ENCODE measurements at places on chromosomes 5 and 9. TPM values are rescaled to one million over a fixed set of nuclear protein-coding genes. Genes with fewer than 3 reads are reported as not detected.
A peak's percentile ranks its signal among the peaks of the same experiment; 100 is the strongest.

GRCh38 chr5:66807743-66808142, 211.6 kb downstream of the MAST4 start:
- H3K4me3 ChIP-seq, result no peak overlapping the region
- no peaks in the 10 kb centered on the region for H3K4me1 ChIP-seq
- DNase-seq, result peak; percentile 51
- no peak overlapping the region for H3K27ac ChIP-seq
- H3K27me3 ChIP-seq, result peaks cover 11% of the 10 kb centered on the region

DNA sequence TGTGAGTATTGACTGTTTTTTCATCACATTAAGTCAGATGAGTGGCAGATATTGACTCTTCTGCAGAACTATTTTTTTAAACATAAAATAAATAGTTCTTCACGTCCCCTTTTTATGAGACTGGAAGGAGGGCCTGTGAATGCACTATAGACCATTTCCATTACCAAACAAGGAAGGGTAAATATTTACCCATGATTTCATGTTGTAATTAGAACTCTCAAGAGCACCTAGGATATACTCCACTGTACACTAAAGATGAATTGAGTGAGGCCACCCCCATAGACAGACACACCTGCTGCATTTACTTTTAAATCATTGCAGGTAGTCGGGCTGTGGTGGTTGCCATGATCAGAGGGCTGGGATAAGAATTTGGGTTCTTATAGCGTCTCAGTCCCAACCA, 22.6 kb downstream of the SLC36A1 start:
- no peaks in the 10 kb centered on the region for H3K4me1 ChIP-seq
- no peak overlapping the region for H3K27ac ChIP-seq
- no peaks in the 10 kb centered on the region for H3K27me3 ChIP-seq

DNA sequence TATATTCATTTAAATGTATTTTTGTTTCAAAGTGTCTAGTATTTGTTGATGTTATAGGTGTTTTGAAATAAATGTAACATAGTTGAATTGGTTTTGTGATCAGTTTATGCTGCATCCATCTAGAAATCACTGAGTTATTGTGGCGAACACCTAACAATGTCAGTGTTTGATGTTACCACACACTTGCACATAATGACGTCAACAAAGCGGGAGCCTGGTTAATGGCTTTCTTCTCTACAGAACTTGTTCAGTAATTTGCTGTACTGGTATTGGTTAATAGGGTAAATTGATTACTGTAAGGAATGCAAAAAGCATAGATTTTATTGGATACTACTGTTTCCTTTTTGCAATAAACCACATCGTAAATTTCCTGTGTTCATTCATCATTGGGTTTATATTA, 133.0 kb downstream of the ATG10 start:
- H3K36me3 ChIP-seq, result no peaks in the 10 kb centered on the region
- no peaks in the 10 kb centered on the region for H3K27me3 ChIP-seq
- no peak for DNase-seq
- no peak overlapping the region for H3K4me3 ChIP-seq
- peaks cover 31% of the 10 kb centered on the region for H3K4me1 ChIP-seq

DNA sequence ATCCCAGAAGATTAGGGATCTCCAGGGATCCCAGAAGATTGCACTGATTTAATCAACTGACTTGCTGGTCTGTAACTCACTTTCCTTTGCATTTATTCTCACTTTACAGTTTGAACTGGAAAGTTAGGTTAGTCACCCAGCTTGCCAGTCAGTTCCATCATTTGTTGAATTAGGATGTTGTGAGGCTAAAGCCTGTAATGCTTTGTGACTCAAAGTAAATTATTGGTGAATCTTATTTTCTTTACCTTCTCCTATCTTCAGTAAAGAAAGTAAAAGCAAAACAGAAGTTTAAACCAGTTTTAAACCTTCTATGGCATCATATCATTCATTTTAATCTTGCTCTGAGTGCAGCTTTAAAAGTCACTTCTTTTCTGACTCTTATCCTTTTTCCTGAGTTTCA, 85.8 kb downstream of the SLC44A1 start:
- no peaks in the 10 kb centered on the region for H3K27me3 ChIP-seq
- H3K27ac ChIP-seq, result no peak overlapping the region
- no peaks in the 10 kb centered on the region for H3K4me1 ChIP-seq

GRCh38 chr5:126917918-126918614, 112.3 kb downstream of the MARCHF3 start:
- no peak overlapping the region for H3K4me3 ChIP-seq
- no peaks in the 10 kb centered on the region for H3K4me1 ChIP-seq

- peaks cover 21% of the 10 kb centered on the region for H3K27me3 ChIP-seq
- DNase-seq, result no peak
- H3K4me3 ChIP-seq, result no peak overlapping the region
- no peaks in the 10 kb centered on the region for H3K4me1 ChIP-seq
- no peak overlapping the region for H3K27ac ChIP-seq
- H3K36me3 ChIP-seq, result no peaks in the 10 kb centered on the region
Observed at GRCh38 chr9:79060766-79061165, 511.0 kb upstream of the TLE4 start.

DNA sequence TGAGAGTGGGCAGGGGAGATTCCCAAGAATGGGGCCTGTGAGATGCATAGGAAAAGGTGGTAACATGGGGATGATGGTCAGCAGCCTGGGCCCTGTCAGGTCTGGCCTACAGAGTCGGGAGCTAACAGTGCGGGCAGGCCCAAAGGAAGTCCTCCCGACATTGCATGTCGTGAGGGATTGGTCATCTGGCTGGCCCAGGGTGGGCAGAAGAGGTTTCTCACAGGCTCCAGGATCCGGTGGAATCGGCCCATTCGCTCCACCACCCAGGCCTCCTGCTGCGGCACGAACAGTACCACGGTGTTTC, 514 bp downstream of the STOML2 start:
- H3K27me3 ChIP-seq, result no peaks in the 10 kb centered on the region
- no peak for DNase-seq
- peak overlapping the region; percentile 72 for H3K4me3 ChIP-seq
- peak overlapping the region; percentile 81 for H3K27ac ChIP-seq
- peaks cover 14% of the 10 kb centered on the region for H3K4me1 ChIP-seq
- peaks cover 22% of the 10 kb centered on the region for H3K36me3 ChIP-seq

GRCh38 chr5:83523929-83524328, 52.4 kb downstream of the VCAN start:
- no peaks in the 10 kb centered on the region for H3K27me3 ChIP-seq
- no peak for DNase-seq
- H3K36me3 ChIP-seq, result no peaks in the 10 kb centered on the region
- no peaks in the 10 kb centered on the region for H3K4me1 ChIP-seq
- H3K27ac ChIP-seq, result no peak overlapping the region

GRCh38 chr5:78113689-78114264, 180.7 kb downstream of the AP3B1 start:
- no peak overlapping the region for H3K4me3 ChIP-seq
- no peaks in the 10 kb centered on the region for H3K4me1 ChIP-seq

- no peaks in the 10 kb centered on the region for H3K27me3 ChIP-seq
- DNase-seq, result no peak
- no peaks in the 10 kb centered on the region for H3K4me1 ChIP-seq
- H3K27ac ChIP-seq, result no peak overlapping the region
- no peaks in the 10 kb centered on the region for H3K36me3 ChIP-seq
Observed at GRCh38 chr9:102499468-102499867, 495.7 kb upstream of the CYLC2 start.

DNA sequence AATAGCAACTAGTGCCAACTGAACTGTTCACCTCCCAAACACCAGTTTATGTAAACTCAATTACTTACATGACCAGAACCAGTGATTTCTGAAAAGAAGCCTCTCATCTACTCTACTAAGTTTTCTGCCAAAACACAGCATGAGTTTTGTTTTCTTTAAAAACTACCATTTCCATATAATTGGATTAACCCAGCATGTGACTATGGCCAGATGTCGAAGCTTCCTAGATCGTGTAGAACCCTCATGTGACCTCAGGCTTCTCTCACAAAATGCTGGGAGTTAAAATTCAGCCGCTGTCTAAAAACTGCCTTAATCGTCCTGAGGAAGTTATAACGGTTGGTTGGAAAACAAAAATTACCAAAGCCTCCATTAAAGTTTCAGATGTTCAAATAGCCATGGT, 303.5 kb downstream of the IRX1 start:
- H3K4me3 ChIP-seq, result no peak overlapping the region
- H3K27me3 ChIP-seq, result no peaks in the 10 kb centered on the region
- H3K27ac ChIP-seq, result no peak overlapping the region
- no peaks in the 10 kb centered on the region for H3K4me1 ChIP-seq
- no peak for DNase-seq

DNA sequence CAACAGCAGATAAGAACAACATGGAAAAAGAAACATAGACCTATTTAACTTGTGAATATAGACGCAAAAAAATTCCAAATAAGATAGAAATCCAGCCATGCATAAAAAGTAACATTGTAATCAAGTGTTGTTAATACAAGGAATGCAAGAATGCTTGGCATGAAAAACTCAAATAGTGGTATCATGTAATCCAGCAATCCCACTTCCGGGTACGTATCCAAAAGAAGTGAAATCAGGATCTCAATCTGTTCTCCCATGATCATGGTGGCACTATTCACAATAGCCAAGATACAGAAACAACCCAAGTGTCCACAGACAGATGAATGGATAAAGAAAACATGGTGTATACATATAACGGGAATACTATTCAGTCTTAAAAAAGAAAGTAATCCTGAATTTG, 437.4 kb downstream of the ARHGEF28 start:
- H3K27ac ChIP-seq, result no peak overlapping the region
- H3K36me3 ChIP-seq, result no peaks in the 10 kb centered on the region
- no peaks in the 10 kb centered on the region for H3K4me1 ChIP-seq
- no peak for DNase-seq
- H3K27me3 ChIP-seq, result peaks cover 34% of the 10 kb centered on the region

- H3K4me3 ChIP-seq, result no peak overlapping the region
- no peaks in the 10 kb centered on the region for H3K27me3 ChIP-seq
- H3K27ac ChIP-seq, result no peak overlapping the region
- no peak for DNase-seq
- peaks cover 32% of the 10 kb centered on the region for H3K36me3 ChIP-seq
Observed at GRCh38 chr9:96818533-96818932, 35.8 kb downstream of the ZNF782 start.

- DNase-seq, result peak; percentile 45
- H3K4me1 ChIP-seq, result peaks cover 20% of the 10 kb centered on the region
- H3K4me3 ChIP-seq, result peak overlapping the region; percentile 98
- no peaks in the 10 kb centered on the region for H3K27me3 ChIP-seq
- no peaks in the 10 kb centered on the region for H3K36me3 ChIP-seq
- H3K27ac ChIP-seq, result peak overlapping the region; percentile 55
Observed at GRCh38 chr9:86099701-86100364, 475 bp upstream of the GOLM1 start.

DNA sequence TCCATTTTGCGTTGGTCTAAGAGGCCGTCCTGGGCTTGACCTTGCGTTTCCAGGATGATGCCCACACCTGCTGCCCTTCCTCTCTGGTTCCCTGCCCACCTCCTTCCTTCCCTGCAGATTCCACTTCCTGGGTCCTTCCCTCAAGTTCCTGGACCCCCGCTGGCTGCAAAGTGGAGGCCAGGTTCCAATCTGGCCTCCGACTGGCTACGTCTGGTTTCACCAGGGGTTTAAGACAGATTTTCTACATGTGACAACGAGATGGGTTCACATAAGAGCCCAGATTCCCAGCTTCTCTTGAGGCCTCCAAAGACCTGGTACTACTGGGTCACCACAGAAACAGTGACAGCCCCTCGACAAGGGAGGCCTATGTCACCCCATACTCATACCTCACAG, 2.1 kb downstream of the MGAT4B start:
- H3K4me1 ChIP-seq, result peaks cover 28% of the 10 kb centered on the region
- H3K4me3 ChIP-seq, result peak overlapping the region; percentile 76
- H3K36me3 ChIP-seq, result no peaks in the 10 kb centered on the region
- H3K27ac ChIP-seq, result no peak overlapping the region

GRCh38 chr5:72408603-72409002, 88.4 kb downstream of the PTCD2 start:
- H3K27me3 ChIP-seq, result peaks cover 9% of the 10 kb centered on the region
- no peak overlapping the region for H3K4me3 ChIP-seq
- no peak overlapping the region for H3K27ac ChIP-seq
- H3K4me1 ChIP-seq, result peaks cover 16% of the 10 kb centered on the region

- no peaks in the 10 kb centered on the region for H3K27me3 ChIP-seq
- no peak for DNase-seq
- H3K4me3 ChIP-seq, result no peak overlapping the region
- H3K4me1 ChIP-seq, result peaks cover 21% of the 10 kb centered on the region
- H3K27ac ChIP-seq, result no peak overlapping the region
Observed at GRCh38 chr9:88164850-88165249, 26.6 kb upstream of the SPATA31C2 start.

GRCh38 chr5:36450229-36451014, 148.7 kb upstream of the RANBP3L start:
- H3K36me3 ChIP-seq, result no peaks in the 10 kb centered on the region
- DNase-seq, result peak; percentile 14
- no peak overlapping the region for H3K27ac ChIP-seq
- H3K4me3 ChIP-seq, result no peak overlapping the region

GRCh38 chr9:82604947-82605656, 457.8 kb downstream of the RASEF start:
- no peaks in the 10 kb centered on the region for H3K36me3 ChIP-seq
- H3K27me3 ChIP-seq, result peaks cover 6% of the 10 kb centered on the region
- H3K4me3 ChIP-seq, result no peak overlapping the region
- no peak overlapping the region for H3K27ac ChIP-seq

GRCh38 chr5:127025467-127025866, 4.9 kb downstream of the MARCHF3 start:
- H3K4me3 ChIP-seq, result no peak overlapping the region
- H3K27me3 ChIP-seq, result peaks cover 35% of the 10 kb centered on the region
- peaks cover 10% of the 10 kb centered on the region for H3K4me1 ChIP-seq

GRCh38 chr5:34869256-34869655, 30.3 kb downstream of the TTC23L start:
- no peak overlapping the region for H3K4me3 ChIP-seq
- DNase-seq, result no peak
- H3K27ac ChIP-seq, result no peak overlapping the region
- H3K4me1 ChIP-seq, result no peaks in the 10 kb centered on the region
- no peaks in the 10 kb centered on the region for H3K27me3 ChIP-seq

DNA sequence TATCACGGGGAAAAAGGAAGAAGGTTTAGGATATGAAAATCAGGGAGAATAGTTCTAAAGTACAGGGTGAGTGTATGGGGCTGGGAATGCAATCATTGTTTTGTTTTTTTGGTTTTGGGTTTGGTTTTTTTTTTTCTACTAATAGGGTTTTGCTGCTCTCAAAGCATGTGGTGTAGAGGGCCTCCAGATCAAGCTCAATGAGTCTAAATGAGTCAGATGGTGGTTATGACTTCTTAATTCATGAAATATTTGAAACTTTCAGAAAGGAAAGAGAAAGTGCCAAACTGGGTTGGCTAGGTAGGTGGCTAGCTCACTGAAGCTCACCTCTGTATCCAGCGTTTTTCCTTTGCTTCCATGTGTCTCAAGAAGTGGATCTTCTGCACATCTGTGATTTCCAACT, 10.7 kb downstream of the OR1L8 start:
- H3K36me3 ChIP-seq, result no peaks in the 10 kb centered on the region
- no peak overlapping the region for H3K4me3 ChIP-seq
- no peaks in the 10 kb centered on the region for H3K4me1 ChIP-seq
- DNase-seq, result no peak
- no peaks in the 10 kb centered on the region for H3K27me3 ChIP-seq

Gene TMEM267
- 9.7 TPM for total RNA-seq

Gene NIPAL4
- total RNA-seq, result not detected

Gene CD74
- total RNA-seq, result not detected

Gene TNPO1
- 175 TPM for total RNA-seq

Gene PLCXD3
- 1.3 TPM for total RNA-seq

Gene PRR16
- total RNA-seq, result not detected

Gene RIMOC1
- 43.4 TPM for total RNA-seq

Gene FRMD3
- total RNA-seq, result 0.98 TPM

Gene BARX1
- 9.8 TPM for total RNA-seq

Gene ANKRD34B
- total RNA-seq, result not detected

Gene BTNL8
- total RNA-seq, result not detected

Gene COL23A1
- total RNA-seq, result not detected

Gene ENHO
- total RNA-seq, result 1.2 TPM

Gene BHMT2
- total RNA-seq, result 0.50 TPM

Gene MTREX
- total RNA-seq, result 139 TPM

Gene CMBL
- total RNA-seq, result 17.2 TPM

Gene TTC16
- total RNA-seq, result not detected
